ENCODE measurements at places on chromosomes 5 and 9.

DNA sequence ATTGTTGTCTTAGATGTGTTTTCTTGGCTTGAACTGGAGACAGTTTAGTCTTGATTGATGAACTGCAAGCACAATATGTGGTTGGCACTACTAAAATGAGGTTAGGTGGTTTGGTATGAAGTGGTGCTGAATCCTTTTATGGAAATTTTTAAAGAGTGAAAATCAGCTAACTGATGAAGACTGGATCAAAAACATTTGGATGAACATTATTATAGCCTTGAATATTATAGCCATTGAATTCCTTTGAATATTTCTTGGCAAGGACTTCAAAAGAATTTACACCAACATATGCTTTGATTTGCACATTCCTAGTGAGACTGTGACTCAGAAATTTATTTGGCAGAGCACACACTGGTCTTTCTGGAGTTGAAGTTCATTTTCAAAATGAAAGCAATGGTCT is 318.3 kb downstream of the CHSY3 start:
- no peaks in the 10 kb centered on the region for H3K27me3 ChIP-seq
- H3K4me3 ChIP-seq, result no peak overlapping the region
- H3K4me1 ChIP-seq, result no peaks in the 10 kb centered on the region
- H3K27ac ChIP-seq, result no peak overlapping the region
- no peaks in the 10 kb centered on the region for H3K36me3 ChIP-seq

DNA sequence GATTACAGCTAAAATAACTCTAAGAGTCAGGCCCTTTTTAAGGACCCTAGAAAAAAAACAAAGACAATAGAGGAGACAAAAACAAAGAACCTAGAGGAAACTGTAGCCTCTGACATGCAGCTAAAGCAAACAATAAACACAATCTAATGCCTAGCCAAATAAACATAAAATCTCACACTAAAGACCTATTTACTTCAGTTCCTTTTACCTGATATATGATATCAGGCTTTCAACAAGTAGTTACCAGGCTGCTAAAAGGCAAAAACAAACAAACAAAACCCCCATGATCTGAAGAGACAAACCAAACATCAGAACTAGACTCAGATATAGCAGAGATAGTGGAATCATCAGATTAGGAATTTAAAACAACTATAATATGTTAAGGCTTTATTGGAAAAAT is 226.5 kb upstream of the POU5F2 start:
- H3K27me3 ChIP-seq, result no peaks in the 10 kb centered on the region
- DNase-seq, result peak; percentile 67
- no peak overlapping the region for H3K4me3 ChIP-seq

GRCh38 chr5:122458278-122458872 is 146.3 kb downstream of the SNCAIP start:
- peak; percentile 50 for DNase-seq
- H3K27me3 ChIP-seq, result no peaks in the 10 kb centered on the region
- H3K27ac ChIP-seq, result no peak overlapping the region

GRCh38 chr5:93343570-93343969 is 237.4 kb downstream of the NR2F1-AS1 start:
- no peak for DNase-seq
- H3K4me3 ChIP-seq, result no peak overlapping the region
- H3K27me3 ChIP-seq, result no peaks in the 10 kb centered on the region
- H3K27ac ChIP-seq, result no peak overlapping the region

DNA sequence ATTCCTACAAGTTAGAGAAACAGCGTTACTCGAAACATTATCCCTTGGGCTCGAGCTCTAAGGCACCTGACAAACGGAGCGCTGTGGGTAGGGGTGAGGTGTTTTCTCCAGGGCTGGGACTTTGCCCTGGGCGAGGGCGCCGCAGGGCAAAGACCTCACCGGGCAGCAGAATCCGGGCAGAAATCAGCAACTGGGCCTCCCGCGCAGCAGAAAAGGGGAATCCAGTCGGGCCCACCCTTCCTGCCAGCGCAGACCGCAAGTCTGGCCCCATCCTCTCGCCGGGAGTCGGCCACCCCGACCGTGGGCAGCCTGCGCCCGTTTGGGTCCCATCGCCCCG is 430 bp upstream of the MSH3 start:
- H3K36me3 ChIP-seq, result no peaks in the 10 kb centered on the region
- H3K27me3 ChIP-seq, result no peaks in the 10 kb centered on the region
- peaks cover 4% of the 10 kb centered on the region for H3K4me1 ChIP-seq
- peak overlapping the region; percentile 55 for H3K27ac ChIP-seq
- peak; percentile 39 for DNase-seq

DNA sequence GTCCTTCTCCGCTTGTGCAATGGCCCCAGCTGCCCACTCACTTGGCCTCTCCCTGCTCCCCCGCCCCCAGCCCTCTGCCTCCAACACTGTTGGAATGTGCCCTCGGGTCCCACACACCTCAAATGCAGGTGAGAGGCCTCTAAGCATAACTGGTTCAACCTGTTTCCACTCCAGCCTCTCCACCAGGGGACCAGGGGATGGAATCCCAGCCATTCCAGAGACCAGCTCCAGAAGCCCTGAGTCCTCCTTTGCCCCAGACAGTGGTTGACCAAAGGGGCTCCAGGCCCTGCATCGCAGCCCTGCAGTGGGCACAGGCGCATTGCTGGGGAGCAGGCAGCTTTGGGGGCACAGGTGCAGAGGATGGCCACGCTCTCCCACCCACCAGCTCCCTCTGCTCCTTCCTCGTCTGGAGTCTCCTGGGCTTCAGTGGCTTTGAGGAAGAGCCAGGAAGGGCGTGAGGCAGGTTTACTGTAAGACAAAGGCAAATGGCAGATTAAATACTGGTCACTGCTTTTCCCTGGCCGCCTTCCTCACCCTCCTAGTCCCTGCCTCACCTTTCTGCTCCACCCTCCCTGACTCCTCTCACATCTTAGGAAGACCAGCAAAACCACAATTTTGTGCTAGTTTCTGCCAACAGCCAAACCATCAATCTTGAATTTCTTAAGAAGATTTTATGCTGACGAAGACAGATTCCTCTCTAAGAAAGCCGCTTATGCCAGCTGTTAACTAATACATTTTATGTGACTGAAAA is 29.1 kb upstream of the IRX2 start:
- H3K36me3 ChIP-seq, result no peaks in the 10 kb centered on the region
- H3K27ac ChIP-seq, result no peak overlapping the region
- no peaks in the 10 kb centered on the region for H3K27me3 ChIP-seq
- peak; percentile 95 for DNase-seq

DNA sequence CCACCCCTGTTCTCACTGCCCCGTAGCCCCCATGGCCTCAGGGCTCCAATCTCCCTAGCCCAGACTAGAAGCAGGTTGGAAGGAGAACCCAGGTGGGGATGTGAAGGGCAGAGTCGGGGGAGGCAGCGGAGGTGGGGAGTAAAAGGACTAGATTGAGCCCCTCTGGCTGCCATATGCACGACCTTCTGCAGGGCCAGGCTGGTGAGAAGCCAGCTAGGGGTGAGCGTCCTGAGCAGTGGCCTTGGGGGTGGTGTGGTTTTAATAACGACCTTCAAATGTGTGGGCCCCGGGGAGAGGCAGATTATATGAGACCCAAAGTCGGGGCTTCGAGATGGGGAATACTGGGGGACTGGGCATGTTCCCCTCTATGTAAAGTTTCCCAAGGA is 139.5 kb downstream of the C9orf50 start:
- H3K4me1 ChIP-seq, result peaks cover 15% of the 10 kb centered on the region
- no peak overlapping the region for H3K4me3 ChIP-seq
- peak overlapping the region; percentile 84 for H3K27ac ChIP-seq
- H3K27me3 ChIP-seq, result no peaks in the 10 kb centered on the region
- no peak for DNase-seq

GRCh38 chr5:103244398-103244797 is 14.2 kb upstream of the MACIR start:
- peak; percentile 42 for DNase-seq
- peaks cover 2% of the 10 kb centered on the region for H3K4me1 ChIP-seq
- no peak overlapping the region for H3K4me3 ChIP-seq
- H3K27me3 ChIP-seq, result no peaks in the 10 kb centered on the region
- no peak overlapping the region for H3K27ac ChIP-seq
- H3K36me3 ChIP-seq, result no peaks in the 10 kb centered on the region
